NCI-H146 (cell line): ENCODE measurements at places on chromosomes 6 and 20.

DNA sequence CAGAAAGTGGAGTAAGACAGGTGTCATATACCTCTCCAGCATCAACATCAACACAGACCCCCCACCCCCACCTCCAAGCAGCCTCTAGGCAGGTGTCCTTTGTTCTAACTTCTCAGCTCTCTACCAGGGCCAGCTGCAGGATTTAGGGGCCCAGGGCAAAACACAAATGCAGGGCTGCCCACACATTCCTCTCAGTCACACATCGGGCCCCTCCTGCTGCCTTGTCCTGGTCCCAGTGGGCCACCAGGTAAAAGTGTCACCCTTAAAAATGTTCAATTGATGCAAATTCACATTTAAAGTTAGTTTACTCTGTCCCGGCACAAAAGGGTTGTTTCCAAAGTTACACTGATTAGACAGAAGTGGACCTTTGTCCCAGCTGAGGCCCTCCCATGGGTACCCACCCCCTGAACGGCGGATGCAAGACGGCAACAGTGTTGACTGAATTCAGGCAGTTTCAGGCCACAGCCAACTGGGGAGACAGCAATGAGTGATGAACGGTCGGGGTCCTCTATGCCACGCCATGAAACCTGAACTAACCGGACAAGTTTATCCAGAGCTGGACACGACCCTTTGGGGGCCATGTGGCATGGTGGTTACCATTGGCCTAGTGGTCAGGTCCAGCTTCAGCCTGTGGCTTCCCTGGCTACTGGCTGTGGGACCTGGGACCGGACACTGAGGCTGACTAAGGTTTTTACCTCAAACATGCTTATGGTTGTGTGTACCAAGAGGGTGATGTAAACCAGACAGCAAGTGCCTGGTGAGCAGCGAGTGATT lies 52.2 kb upstream of the UNC93A start:
- no peak for DNase-seq

GRCh38 chr6:16311763-16312162 lies 73.4 kb downstream of the GMPR start:
- no peak for DNase-seq

DNA sequence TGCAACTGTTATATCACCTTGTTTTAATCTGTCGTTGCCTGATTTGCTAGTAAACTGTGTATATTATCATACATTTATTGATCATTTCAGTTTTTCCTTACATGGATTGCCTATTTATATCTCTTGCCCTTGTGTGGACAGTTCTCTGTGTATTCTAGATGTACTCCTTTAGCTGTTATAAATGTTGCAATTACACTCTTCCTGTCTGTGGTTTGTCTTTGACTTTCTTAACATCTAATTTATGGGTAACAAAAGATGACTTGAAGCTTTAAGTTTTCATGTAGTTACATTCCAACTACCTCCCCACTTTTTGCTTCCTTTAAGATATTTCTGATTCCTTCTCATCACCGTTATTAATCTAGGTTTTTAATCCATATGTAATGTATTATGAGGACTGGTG lies 22.6 kb downstream of the PLCB1 start:
- DNase-seq: no peak

DNA sequence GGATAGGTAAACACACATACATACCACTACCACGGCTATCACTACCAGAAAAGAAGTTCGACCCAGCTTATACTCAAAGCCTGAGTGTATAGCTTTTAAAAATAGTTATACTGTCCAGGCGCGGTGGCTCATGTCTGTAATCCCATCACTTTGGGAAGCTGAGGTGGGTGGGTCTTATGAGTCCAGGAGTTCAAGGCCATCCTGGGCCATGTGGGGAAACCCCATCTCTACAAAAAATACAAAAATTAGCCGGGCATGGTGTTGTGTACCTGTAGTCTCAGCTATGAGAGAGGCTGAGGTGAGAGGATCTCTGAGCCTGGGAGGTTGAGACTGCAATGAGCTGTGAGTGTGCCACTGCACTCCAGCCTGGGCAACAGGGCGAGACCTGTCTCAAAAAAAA lies 32.9 kb downstream of the NKX2-4 start:
- DNase-seq: no peak

DNA sequence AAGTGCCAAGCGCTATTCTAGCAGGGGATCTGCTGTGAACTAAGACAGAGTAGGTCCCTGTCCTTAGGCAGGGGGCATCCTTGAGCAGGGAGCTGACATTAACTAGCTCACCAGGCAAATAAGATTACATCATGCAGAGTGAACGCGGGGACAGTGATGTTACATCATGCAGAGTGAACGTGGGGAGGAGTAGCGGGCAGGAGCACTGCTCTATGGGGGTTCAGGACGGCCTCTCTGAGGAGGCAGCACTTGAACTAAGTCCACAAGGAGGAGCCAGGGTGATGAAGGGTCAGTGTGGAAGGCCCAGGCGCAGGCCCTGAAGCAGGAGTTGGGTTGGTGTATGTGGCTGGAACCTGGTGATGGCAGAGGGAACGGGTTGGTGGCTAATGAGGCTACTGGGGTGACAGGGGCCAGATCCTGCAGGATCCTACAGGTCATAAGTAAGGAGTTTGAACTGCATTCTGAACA lies 38.7 kb downstream of the KAT14 start:
- DNase-seq: no peak

- DNase-seq: peak; percentile 44
These were observed 9.2 kb downstream of the PACRG start for GRCh38 chr6:162736961-162737360.

- DNase-seq: no peak
These were observed 24.4 kb downstream of the SERAC1 start for GRCh38 chr6:158143700-158144099.

- no peak for DNase-seq
These were observed 11.5 kb downstream of the ABHD12 start for GRCh38 chr20:25378884-25379733.

- DNase-seq: no peak
These were observed 313.4 kb downstream of the CDH26 start for GRCh38 chr20:60271597-60271996.

DNA sequence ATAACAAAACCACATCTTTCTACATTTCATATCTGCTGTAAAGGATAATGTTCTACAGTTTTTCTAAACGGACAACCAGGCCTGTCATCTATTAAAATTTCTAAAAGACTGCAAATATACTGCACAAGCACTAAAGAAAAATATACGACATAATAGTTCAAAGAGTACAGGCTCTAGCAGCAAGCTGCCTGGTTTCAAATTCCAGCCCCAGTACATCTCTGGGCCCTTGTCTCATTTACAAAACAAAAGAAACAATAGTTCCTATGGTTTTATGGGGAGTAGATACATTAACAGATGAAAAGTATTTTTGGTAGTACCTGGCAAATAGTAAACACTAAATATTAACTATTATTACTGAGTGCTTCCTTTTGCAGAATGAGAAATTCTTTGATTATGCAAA lies 24.1 kb downstream of the DEK start:
- peak; percentile 11 for DNase-seq

- no peak for DNase-seq
These were observed 208.4 kb downstream of the MYLK4 start for GRCh38 chr6:2542101-2542857.

- no peak for DNase-seq
These were observed 29.4 kb upstream of the ZNF831 start for GRCh38 chr20:59134182-59134581.

DNA sequence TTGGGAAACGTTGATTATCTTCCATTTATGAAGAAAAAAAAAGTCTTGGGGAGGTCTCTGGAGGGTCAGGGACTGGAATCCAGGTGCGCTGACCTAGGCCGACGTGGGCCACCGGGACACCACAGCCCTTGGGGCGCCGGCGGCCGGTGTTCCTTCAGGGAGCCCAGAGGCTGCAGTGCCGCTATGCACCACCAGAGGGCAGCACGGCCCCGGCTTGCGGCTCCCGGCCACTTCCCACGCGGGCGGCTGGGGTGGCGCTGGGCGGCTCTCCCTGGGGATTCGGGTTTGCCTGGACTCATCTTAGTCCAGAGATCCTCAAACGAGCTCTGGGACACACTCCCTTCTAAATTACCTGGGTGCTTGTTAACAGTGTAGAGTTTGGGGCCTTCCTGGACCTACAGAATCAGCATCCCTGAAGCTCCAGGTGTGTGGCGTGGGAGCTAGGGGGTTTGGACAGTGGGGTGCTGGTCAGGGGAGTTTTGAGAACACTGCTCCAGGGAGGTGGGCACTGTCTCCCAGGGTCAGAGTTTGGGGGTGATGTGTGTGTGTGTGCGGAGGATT lies 23.0 kb upstream of the GTSF1L start:
- DNase-seq: peak; percentile 45

DNA sequence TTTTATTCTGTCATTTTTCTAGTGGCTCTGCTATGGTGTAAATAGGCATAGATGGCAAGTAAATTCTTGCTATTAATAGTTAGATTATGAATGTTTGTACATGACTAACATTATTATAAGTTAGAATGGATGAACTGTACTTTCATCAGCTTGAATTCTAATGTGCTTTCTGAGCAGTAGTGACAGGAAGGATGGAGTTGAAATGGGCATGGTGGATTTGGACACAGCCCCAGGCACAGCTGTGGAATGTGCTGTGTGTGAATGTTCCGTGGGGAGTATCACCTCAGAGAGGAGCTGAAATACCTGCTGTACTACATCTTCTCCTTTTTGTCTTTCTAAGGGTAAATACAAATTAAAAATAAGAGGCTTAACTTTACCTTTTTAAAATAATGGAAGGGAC lies 66.8 kb downstream of the FBXO5 start:
- DNase-seq: no peak

- DNase-seq: no peak
These were observed 32.1 kb downstream of the BICRAL start for GRCh38 chr6:42813906-42814444.

DNA sequence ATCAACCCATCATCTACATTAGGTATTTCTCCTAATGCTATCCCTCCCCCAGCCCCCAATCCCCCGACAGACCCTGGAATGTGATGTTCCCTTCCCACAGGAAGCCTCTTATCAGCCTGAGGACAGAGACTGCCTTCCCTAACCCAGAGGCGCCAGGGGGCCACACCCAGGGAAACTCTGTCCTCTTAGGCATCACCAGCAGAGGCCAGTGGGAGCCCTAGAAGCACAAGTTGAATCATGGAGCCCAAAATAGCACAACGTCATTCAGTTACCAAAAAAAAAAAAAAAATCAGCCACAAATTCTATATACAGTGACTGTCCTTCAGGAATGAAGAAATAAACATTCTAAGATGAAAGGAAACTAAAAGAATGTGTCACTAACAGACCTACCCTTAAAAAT lies 625.7 kb downstream of the TFAP2A start:
- no peak for DNase-seq

DNA sequence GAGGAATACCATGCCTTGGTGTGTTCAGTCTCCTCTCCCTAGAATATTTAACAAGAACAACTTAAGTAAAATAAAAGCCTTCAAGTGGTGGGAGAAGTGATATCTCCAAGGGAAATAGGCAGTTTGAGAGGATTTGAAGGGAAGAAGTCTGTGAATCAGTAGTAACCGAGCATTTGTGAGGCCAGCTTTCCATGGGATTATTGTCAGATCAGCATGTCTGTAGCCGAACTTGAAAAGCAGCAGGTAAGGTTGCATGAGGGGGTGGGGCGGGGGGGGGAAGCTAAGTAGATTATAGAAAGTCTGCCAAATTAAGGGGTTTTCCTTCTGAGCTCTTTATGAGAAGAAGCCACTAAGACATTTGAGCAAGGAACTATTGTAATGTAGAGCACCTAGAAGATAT lies 92.6 kb downstream of the GRIK2 start:
- DNase-seq: no peak
